Fibroblast of lung (primary cell): ENCODE measurements at places on chromosomes 4 and X. TPM values are rescaled to one million over a fixed set of nuclear protein-coding genes. Genes with fewer than 3 reads are reported as not detected.

NALF2 gene
- not detected in 2 replicates for total RNA-seq

POU4F2 gene
- not detected in 2 replicates for total RNA-seq

GABRE gene
- 3.8 and 23.1 TPM in 2 replicates for total RNA-seq

TAF7L gene
- total RNA-seq: 0.33 and 0.51 TPM in 2 replicates

TMEM255A gene
- under 0.01 TPM in 2 replicates for total RNA-seq

TKTL2 gene
- not detected in 2 replicates for total RNA-seq

NAP1L3 gene
- 1.3 and 5.0 TPM in 2 replicates for total RNA-seq

C4orf46 gene
- 7.2 and 11.2 TPM in 2 replicates for total RNA-seq

GAGE12J gene
- not detected in 2 replicates for total RNA-seq

CPLX1 gene
- 0.66 TPM in 1 of 2 replicates, not detected in the other for total RNA-seq

TBX22 gene
- total RNA-seq: not detected in 2 replicates

SPANXC gene
- total RNA-seq: not detected in 2 replicates

RAB40A gene
- under 0.01 and 0.17 TPM in 2 replicates for total RNA-seq

SYP gene
- total RNA-seq: 0.17 and 0.26 TPM in 2 replicates

MSX1 gene
- total RNA-seq: 1.3 and 2.1 TPM in 2 replicates

DOK7 gene
- under 0.01 and 0.17 TPM in 2 replicates for total RNA-seq

MAOB gene
- total RNA-seq: 2.1 and 4.6 TPM in 2 replicates

DCAF12L1 gene
- not detected in 2 replicates for total RNA-seq

GPRIN3 gene
- total RNA-seq: under 0.01 TPM in 2 replicates

TMEM31 gene
- not detected in 2 replicates for total RNA-seq

HTR2C gene
- total RNA-seq: not detected in 2 replicates

TNMD gene
- total RNA-seq: not detected in 2 replicates
